ENCODE measurements at places on chromosomes 7 and 10.

DNA sequence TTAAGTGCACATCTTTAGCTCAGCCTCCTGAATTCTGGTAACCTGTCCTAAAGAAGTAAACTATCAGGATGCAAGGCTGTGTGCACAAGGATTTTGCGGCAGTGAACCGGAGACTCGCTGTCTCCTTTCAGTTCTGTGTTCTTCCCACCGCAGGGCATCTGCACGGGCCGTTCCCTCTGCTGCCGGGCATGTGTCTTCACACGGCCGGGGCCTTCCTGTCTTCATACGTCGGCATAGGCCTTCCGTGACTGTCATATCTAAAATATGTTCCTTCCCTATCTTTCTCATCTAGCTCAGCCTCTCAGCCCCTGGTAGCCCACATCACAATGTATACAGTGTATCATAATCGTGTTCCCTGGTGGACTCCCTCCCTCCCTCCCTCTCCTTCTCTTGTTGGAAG lies 16.4 kb downstream of the PALD1 start:
- DNase-seq = no peak

- no peak for DNase-seq
These were observed 154.3 kb downstream of the ZNF365 start for GRCh38 chr10:62528441-62528840.

GRCh38 chr7:105571891-105572290 lies 9.4 kb downstream of the EFCAB10 start:
- no peak for DNase-seq

DNA sequence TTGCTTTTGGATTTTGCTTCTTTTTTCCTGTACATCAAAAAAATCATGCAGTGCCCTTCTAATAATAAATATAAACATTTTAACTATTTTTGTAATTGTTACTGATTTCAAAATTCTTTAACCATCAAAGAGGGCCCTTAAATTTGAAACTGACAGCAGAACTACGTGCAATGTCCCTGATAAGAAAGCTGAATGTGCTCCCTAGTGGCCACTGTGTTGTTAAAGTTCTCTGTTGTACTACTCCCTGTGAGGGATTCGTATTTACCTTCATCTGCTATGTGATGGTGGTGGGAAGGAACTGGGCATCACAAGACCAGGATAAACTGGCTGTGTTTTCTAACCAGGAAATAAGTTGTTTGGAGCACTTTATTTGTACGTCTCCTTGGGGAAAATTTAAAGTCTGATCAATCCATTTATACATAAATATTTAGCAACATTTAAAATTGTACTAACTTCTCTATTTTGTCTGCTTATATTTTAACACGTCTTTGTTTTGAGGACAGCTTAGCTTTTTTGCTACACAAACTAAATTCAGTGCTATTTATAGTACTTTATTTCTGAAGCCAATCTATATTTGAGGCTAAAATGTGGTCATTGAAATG lies 322.4 kb downstream of the HGF start:
- no peak for DNase-seq

GRCh38 chr10:37476285-37476684 lies 350.9 kb downstream of the ANKRD30A start:
- no peak for DNase-seq

DNA sequence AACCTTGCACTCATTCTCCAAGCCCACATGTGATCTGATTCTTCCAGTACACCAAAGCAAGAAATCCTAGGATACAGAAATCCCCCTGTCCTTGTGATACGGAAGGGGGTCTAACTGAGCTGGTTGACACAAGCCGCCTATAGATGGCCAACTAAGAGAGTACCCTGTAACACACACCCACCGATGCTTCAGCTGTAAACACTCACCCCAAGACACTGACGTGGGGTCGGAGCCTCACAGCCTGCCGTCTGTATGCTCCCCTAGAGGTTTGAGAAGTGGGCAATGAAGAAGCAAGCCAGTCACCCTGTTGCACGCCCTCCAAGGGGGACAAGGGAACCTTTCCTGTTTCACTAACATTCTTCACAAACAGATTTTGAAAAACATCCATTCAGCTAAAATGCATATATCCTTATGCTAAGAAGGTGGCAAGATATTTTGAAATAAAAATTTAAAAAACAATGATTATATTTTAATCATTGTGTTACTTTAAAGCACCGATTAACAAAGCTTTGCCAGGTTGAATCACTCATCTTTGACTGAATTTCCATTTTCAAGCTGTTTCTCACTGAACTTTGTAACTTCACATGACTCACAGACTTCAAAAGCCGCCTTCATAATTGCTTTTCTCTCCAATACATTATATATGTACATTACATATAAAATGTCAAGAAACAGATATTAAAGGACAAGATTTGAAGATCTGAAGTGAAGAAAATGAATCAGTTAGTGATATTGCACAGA lies 329.3 kb downstream of the ARL4A start:
- DNase-seq = no peak

GRCh38 chr7:22723637-22724036 lies 3.4 kb upstream of the IL6 start:
- no peak for DNase-seq

DNA sequence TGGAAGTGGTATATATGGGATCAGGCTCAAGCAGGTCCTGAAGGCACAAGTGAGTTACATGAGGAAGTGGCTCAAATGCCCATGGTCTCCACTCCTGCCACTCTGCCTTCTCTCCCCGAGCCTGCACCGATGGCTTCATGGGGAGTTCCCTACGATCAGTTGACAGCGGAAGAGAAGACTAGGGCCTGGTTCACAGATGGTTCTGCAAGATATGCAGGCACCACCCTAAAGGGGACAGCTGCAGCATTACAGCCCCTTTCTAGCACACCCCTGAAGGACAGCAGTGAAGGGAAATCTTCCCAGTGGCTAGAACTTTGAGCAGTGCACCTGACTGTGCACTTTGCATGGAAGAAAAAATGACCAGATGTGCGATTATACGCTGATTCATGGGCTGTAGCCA lies 95.3 kb downstream of the HOXA1 start:
- no peak for DNase-seq

GRCh38 chr7:80941208-80941758 lies 22.4 kb upstream of the SEMA3C start:
- no peak for DNase-seq

- DNase-seq = no peak
These were observed 198.4 kb downstream of the DIP2C start for GRCh38 chr10:490891-491571.

- no peak for DNase-seq
These were observed 356.8 kb upstream of the ADARB2 start for GRCh38 chr10:2094171-2094570.

DNA sequence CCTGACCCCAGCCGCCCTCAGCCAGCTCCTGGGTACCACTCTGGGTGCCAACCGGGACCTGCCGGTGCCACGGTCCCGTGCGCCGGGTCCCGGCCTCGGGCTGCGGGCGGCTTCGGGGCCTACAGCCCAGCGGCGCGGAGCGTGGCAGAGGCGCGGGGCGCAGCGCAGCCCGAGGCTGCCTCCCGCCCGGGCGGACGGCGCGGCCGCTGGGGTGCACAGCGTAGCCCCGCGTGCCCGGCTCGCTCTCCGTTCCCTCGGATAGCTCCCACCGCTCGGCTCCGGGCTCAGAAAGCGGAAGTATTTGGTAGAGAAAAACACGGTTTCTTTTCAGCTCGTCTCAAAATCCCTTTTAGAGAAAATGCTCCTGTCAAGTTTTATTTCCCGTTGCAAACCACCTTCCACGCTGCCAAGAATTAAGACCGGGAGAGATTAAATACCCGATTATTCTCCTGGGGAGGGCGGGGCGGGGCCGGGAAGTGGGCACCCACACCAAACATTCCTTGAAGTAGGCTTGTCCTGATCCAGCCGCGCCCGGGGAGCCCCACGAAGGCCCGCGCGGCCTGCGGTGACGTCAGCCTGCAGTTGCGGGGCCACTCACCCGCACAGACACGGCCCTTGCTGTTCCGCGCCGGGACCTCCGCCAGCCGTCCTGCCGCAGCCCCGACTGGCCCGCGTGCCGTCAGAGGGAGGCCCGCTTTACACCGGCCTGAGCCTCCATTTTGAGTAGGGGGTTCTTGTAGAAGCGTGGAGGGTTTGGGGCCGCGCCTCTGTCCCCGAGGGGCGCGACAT lies 7.2 kb downstream of the HOXA13 start:
- no peak for DNase-seq

GRCh38 chr10:71404503-71405295 lies 8.0 kb downstream of the CDH23 start:
- no peak for DNase-seq

DNA sequence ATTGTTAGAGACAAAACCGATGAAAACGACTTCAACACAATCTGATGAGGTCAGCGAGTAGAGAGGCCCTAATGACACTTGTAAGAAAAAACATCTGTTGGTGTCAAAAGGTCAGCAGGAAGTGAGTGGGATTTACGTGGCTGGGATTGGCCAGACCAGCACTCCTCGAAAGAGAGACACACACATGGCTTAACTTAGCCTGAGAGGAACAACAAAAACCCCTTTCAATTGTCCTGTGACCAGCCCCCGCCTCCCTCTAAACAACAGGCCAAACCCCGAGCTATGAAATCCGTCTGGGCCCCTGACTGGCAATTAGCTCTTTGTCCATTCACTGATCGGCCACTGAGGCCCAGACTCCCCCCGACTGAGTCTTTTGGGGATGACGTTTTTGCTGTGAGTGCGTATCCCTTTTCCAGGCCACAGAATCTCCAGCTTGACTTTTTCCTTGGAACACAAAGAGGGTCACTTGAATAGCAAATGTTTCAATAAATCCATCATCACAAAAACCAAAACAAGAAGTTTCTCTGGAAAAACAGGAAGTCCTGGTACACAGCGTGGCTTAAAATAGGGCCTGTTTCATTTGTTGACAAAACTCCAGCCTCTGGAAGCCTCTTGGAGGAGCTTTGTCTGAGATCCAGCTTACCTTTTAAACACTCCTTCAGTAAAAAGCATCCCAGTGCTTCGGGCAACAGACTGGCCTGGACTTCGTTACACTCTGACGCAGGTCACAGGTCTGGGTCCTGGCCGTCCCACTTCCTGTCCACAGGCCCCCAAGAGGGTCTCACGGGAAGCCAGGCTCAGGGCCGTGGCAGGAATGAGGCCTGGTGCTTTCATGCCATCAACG lies 103.0 kb downstream of the CTBP2 start:
- DNase-seq = peak; percentile 96

GRCh38 chr7:139043823-139044812 lies 8.3 kb upstream of the ZC3HAV1L start:
- no peak for DNase-seq

DNA sequence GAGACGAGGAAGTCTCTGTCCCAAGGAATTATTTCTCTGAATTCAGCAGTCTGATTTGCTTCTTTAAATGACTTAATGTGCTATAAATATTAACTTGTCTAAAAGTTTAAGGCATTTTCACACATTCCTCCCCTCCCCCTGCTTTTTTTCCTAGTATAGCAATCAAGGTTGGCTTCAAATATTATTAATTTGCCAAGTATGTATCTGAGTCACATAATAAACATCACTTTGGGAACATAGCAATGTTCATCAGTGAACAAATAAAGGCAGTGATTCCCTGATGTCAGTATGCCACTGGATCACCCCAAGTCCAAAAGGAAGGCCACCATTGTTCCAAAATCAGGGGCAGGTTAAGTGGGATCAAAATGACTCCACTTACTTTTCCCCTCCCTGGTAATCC lies 40.5 kb downstream of the PDE6C start:
- no peak for DNase-seq

GRCh38 chr7:158030071-158030470 lies 557.6 kb downstream of the PTPRN2 start:
- no peak for DNase-seq

Measured in neuronal stem cell (in vitro differentiated cells).